ENCODE measurements at places on chromosomes 5 and 9.

GRCh38 chr5:15993919-15994318, 185.7 kb downstream of the MARCHF11 start:
- DNase-seq: peak; percentile 29

DNA sequence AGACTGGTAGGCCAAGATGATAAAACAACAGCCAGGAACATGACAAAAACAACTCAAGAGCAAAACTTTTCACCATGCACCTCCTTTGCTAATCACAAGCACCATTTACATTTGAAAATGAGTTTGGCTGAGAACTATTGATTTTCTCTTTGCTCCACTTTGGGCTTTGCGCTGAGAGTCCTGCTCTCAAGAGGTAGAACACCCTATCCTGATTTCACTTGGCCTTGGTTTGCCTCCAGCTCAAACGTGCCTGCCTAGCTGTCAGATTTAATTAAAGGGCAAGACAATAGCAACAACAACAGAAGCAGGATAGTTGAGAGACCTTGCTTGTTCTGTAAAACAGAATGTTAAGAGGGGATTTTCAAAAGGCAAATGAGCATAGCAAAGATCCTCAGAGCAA, 128.2 kb upstream of the ASTN2 start:
- DNase-seq: no peak

- DNase-seq: no peak
Measured at GRCh38 chr5:44364097-44364496, 25.1 kb downstream of the FGF10 start.

- DNase-seq: no peak
Measured at GRCh38 chr9:15299374-15299939, 7.6 kb downstream of the TTC39B start.

DNA sequence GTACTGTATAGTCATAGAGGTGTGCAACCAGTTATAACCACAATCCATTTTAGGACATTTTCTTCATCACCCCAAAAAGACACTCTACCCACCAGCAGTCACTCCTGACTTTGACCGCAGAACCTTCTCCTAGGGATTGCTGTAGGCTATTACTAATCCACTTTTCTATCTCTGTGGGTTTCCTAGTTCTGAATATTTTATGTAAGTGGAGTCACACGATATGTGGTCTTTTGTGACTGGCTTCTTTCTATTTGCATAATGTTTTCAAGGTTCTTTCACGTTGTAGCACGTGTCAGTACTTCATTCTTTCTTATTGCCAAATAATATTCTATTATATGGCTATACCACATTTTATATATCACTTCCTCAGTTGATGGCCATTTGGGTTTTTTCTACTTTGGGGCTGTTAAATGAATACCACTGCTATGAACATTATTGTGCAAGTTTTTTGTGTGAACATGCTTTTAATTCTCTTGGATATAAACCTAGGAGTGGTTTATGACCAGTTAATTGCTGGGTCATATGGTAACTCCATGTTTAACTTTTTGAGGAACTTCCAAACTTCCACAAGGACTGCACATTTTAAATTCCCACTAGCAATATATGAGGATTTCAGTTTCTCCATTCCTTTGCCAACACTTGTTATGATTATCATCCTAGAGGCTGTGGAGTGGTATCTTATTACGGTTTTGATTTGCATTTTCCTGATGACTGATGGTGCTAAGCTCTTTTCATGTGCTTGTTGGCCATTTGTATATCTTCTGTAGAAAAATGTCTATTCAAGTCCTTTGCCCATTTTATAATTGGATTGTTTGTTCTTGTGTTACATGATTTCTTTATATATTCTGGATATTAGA, 37.8 kb downstream of the MRRF start:
- DNase-seq: no peak

Measured in fibroblast of skin of back (primary cell).